ENCODE measurements at places on chromosomes 1 and 21.

DNA sequence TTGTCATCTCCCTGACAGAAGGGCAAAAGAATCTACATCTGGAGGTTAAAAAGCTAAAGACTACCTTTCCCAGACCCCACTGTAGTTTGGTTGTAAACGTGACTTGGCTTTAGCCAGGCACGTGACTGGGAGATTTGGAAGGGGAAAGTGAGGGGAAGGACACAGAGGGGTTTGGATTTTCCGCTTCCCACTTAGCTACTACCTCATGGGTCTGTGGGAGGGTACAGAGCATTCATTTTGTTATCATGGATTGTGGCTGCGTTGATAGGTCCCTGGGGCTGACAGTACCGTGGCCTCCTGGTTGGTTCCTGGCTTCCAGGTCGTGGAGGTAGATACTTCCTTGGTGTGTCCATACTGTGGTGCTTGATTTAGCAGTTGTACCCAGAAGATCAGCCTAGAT, 2.6 kb downstream of the CHD1L start:
- no peak for DNase-seq

- DNase-seq = no peak
Measured at GRCh38 chr21:44972301-44972814, 32.5 kb downstream of the SLX9 start.

DNA sequence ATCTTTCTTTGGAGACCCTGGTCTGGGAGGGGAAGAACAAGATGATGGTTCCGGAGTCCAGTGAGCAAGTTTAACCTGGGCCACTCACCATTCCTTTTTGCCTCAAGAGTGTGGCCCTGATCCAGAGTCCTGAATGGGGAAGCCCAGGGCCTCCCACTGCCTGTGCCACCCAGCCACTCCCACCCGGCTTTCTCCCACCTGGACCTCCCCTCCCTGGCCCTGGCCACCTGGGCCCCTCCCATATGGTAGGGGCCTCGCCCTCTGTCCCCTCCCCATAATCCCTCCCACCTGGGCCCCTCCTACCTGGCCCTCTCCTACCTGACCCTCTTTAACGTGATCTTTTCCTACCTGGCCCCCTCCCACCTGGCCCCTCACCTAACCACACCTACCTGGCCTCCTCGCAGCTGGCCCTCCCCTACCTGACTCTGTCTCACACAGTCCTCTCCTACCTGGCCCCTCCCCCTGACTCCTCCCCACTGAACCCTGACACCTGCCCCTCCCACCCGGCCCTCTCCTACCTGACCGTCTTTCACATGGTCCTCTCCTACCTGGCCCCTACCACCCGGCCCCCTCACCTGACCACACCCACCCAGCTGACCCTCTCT, 220.7 kb upstream of the VAMP3 start:
- no peak for DNase-seq

GRCh38 chr1:170618421-170618820, 45.5 kb upstream of the PRRX1 start:
- no peak for DNase-seq

GRCh38 chr1:193042766-193043691, 16.1 kb downstream of the UCHL5 start:
- DNase-seq = no peak

- no peak for DNase-seq
Measured at GRCh38 chr1:26999440-26999987, 6.0 kb downstream of the TRNP1 start.

DNA sequence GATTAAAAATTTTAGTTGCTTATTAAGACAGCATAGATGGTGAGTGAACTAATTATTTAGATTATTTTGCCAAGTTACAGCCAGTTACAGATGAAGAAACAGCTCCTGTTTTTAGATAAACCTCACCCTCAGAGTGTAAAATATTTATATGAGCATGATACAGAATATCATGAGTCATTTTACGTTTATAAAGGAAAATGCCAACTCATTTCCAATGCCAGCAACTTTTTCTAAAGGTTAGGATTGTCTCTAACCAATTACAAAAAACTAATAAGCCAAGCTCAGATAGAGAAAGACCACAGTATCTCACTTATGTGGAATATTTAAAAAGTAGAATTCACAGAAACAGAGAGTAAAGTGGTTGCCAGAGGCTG, 590.1 kb downstream of the LTN1 start:
- DNase-seq = no peak

GRCh38 chr1:119510046-119510445, 3.0 kb downstream of the HSD3B1 start:
- DNase-seq = no peak

- no peak for DNase-seq
Measured at GRCh38 chr1:53449693-53450092, 9.5 kb upstream of the DMRTB1 start.

- DNase-seq = no peak
Measured at GRCh38 chr1:239810061-239810481, 281.6 kb upstream of the FMN2 start.

DNA sequence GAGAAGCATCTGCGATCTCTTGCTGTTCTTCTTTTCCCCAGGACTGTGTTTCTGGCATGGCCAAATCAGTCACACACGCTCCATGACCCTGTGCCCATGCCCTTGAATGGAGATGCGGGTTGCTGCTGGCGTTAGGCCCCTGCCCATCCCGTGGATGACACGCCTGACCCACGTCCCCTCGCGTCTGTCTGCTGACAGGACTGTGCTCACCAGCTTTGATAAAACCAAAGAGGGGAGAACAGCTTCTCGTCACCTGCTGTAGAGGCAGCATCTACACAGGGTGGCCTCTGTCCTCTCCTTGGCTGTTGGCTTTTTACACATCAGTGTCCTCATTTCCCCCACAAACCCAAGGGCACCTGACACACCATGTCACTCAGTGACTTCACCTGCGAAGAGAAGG, 6.9 kb downstream of the MT1HL1 start:
- DNase-seq = no peak
